Activated T-helper 17 cell treated with anti-CD3 and anti-CD28 coated beads, Interleukin-2, amount 50 U/mL, for 72 hours (primary cell): ENCODE measurements at places on chromosomes 13 and 19.
A peak's percentile ranks its signal among the peaks of the same experiment; 100 is the strongest.

DNA sequence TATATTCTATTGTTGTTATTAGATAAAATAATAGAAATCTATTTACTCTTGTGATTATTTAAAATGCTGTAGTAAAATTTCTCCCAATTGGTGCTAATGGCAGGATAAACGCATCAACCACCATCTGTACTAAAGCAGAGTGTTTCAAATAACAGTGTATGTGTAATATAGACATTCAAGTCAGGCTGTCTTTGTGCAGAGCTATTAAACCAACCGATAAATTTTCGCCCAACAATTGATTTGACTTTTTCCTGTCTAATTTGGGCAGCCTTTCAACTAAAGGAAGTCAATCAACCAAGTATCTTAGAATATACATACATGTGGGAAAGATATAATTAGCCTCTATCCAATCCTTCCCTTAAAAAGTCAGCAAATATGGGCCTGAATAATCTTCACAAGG, 5.8 kb downstream of the AMER2 start:
- ATAC-seq, result no peak

GRCh38 chr19:40155749-40156265, 35.4 kb upstream of the MAP3K10 start:
- ATAC-seq, result no peak

DNA sequence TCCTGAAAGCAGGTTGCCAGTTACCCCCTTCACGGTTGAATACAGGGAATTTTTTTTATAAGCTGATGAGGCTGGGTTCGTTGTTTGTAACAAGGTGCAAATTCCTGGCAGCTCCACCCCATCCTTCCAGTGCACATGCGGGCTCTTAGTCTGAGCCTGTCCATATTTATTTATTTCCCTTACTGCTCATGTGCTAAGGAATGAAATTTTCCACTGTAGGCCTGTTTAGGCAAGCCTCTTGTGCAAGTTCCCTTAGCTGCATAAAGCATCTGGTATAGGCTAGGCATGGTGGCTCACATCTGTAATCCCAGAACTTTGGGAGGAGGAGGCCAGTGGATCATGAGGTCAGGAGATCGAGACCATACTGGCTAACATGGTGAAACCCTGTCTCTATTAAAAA, 560.9 kb upstream of the PCDH9 start:
- no peak for ATAC-seq

DNA sequence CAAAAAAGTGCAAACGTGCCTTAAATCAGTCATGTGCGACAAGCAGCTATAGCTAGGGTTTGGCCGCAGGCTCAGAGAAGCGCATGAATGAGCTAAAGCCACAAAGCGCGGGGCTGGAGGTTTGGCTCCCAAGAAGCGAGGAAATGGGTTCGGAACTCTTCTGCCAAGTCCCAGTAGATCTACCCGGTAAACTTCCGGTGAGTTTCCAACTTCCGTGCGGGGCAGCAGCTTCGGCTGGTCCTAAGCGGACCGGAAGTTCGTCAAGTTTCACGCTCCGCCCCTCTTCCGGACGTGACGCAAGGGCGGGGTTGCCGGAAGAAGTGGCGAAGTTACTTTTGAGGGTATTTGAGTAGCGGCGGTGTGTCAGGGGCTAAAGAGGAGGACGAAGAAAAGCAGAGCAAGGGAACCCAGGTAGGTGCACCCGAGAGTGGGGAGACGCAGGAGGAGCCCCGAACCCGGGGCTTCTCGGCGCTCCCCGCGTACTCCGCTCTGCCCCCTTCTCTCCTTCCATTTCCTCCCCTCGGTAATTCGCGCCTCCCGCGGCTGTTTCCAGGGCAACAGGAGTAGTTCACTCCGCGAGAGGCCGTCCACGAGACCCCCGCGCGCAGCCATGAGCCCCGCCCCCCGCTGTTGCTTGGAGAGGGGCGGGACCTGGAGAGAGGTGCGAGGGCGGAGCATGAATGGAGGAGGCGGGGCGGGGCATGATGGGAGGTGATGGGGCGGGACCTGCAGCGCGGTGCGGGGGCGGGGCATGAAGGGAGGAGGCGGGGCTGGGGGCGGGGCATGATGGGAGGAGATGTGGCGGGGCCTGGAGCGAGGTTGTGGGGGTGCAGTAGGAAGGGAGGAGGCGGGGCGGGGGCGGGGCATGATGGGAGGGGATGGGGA, at the start of gene NR1H2:
TSS of gene NR1H2 (plus strand) at position 292 of the 885 bp plus-strand sequence. CDS start 1,149 bp downstream, outside the sequence.
- ATAC-seq, result peak; percentile 97

- peak; percentile 98 for ATAC-seq
Observed at GRCh38 chr19:35451338-35452096, 3.5 kb downstream of the FFAR2 start.

GRCh38 chr13:61765181-61765742, 349.6 kb upstream of the PCDH20 start:
- no peak for ATAC-seq

GRCh38 chr19:5137571-5138124, 168.7 kb downstream of the KDM4B start:
- ATAC-seq, result no peak

DNA sequence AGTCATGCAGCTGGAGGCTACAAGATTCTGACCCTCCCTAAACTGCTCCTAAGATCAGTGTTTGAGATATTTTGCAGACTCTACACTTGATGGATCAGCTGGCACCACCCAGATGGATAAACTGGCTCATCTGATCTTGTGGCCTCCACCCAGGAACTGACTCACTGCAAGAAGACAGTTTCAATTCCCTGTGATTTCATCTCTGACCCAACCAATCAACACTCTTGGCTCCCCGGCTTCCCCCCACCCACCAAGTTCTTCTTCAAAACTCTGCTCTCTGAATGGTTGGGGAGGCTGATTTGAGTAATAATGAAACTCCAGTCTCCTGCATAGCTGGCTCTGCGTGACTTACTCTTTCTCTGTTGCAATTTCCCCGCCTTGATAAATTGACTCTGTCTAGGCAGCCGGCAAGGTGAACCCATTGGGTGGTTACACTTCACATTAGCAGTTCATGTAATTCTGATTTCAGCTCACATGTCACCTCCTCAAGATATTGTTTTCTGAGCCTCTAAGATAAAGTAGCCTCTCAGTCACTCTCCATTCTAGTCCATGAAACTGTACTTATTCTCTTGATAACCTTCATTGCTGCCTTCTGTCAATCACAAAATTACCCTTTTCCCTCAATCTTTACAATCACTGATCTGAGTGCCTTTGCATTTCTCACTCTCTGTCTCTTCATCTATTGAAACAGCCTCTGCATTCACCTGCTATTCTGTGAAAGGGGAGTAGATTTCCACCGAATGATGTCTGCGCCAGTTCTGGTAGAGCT, 9.9 kb upstream of the FPR3 start:
- ATAC-seq, result peak; percentile 94

GRCh38 chr13:84574851-84575250, 692.6 kb upstream of the SLITRK1 start:
- ATAC-seq, result no peak

DNA sequence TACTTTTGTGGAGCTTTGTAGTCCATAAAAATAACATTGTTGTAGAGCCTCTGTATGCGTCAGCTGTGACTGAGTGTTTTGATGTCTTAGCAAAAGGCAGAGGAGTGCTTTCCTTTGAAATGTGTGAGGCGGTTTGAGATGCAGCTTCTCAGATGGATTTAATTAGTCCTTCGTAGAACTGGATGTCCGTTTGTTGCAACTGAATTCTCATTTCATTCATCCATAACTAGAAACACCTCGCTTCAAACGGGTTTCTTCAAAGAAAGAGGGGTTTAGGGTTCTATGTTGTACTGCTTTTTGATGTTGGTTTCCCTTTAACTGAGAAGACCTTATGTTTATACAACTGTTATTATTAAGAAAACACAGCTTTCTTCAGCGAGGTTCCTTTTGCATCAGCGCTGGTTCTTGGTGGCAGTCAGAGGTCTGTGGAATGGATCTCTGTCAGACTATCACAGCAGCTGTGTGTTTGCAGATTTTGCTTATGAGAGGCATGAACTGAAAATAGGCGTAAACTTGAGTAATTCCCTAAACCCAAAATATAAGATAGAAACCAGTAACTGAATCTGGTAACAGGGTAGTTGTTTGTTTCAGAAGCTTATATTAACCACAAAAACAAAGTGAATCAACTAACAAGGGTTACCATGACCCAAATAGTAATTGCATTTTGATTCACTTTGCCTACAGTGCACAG, 194.4 kb downstream of the GGACT start:
- ATAC-seq, result peak; percentile 82

DNA sequence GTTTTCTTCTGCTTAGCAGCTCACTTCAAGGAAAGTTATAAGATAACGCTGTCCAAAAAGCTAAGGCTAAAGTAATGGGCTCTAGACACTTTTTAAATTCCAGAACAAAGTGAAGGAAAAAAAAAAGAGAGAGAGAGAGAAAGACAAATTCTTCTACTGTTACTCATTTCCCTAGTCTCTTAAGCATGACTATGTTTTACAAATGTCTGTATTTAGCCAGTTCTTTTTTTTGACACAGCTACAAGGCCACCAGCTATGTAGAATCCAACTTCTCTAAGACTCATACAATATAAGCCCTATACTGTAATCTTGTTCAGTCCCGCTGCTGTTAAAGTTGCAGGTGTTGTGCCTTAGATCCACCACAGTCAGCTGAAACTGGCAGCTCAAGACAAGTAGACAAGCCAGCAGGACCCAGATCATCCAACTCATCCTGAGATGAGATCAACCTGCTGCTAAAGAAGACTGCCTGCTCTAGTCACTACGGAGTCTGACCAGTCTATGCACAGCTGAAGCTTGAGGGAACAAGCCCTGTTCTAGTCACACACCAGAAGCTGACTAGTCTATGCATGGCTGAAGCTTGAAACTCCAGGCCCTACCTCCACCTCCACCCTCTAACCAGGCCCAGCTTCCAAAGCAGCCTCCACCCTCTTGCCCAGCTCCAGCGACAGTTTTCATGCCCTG, 10.3 kb upstream of the ZNF83 start:
- ATAC-seq, result no peak

GRCh38 chr13:46490129-46490528, 62.8 kb upstream of the LRCH1 start:
- no peak for ATAC-seq
